ENCODE measurements at places on chromosomes 4 and X.

DNA sequence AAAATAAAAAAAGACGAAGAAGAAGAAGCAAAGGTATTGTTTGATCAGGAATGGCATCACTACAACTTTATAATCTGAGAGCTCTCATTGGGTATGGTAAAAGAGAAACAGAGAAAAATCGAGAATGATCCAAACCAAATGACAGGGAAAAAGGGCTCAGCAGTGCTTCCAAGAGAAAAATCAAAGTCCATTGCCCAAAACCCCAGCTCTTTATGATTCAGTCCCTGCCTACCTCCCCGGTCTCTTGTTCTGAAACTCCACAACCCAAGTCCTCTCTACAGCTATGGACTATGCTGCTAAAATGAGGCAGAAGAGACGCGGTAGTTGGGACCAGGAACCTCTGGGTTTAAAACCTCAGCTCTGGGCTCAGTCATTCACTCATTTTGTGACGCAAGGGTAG, 341.1 kb upstream of the PPARGC1A start:
- H3K27me3 ChIP-seq: no peaks in the 10 kb centered on the region
- H3K4me1 ChIP-seq: no peaks in the 10 kb centered on the region
- no peak for DNase-seq
- H3K4me3 ChIP-seq: no peak overlapping the region

DNA sequence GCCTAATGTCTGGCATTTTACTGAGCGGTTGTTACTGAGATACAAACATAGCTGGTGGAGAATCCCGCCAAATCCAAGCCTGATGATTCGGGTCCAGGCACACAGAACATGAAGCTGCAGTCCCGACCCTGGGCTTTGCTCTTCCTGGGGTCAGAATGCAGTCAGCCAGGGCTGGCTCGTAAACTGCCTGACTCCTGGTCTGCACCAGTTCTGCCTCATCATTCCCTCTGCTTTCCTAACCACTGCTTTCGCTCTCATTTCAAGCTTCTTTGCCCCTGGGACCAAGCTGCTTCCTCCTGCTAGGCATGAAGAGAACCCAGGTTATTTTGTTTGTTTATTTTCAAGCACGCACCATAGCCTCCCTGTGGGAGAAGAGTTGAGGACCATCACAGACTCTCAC, 39.3 kb downstream of the GATB start:
- no peaks in the 10 kb centered on the region for H3K27me3 ChIP-seq
- no peak overlapping the region for H3K4me3 ChIP-seq
- DNase-seq: no peak

GRCh38 chr4:133476063-133476462, 327.0 kb downstream of the PCDH10 start:
- no peaks in the 10 kb centered on the region for H3K27me3 ChIP-seq
- H3K4me1 ChIP-seq: no peaks in the 10 kb centered on the region

- no peak for DNase-seq
- H3K4me1 ChIP-seq: no peaks in the 10 kb centered on the region
- no peak overlapping the region for H3K27ac ChIP-seq
- no peaks in the 10 kb centered on the region for H3K36me3 ChIP-seq
- H3K27me3 ChIP-seq: peaks cover 9% of the 10 kb centered on the region
Observed at GRCh38 chrX:10755439-10756334, 135.3 kb upstream of the MID1 start.

DNA sequence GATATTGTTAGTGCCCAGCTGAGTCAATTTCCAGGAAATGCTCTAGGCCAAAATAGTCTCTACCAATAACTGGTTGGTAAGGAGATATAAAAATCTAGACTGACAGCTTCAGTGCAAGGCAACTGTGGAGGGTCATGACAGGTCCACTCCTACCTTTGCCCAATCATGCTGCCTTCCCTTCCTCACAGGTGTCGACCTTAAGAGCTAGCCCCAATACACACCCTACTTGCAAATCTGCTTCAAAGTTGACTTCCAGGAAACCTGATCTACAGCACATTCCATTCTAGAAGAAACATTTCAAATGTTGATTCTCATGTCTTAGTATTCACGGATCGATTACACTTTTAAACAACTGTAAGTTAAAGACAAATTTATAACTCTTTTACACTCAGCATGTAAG, 1455.5 kb downstream of the TECRL start:
- no peak for DNase-seq
- no peak overlapping the region for H3K4me3 ChIP-seq
- no peaks in the 10 kb centered on the region for H3K27me3 ChIP-seq
- no peaks in the 10 kb centered on the region for H3K36me3 ChIP-seq
- no peaks in the 10 kb centered on the region for H3K4me1 ChIP-seq

GRCh38 chrX:112734290-112734689, 54.6 kb upstream of the LHFPL1 start:
- H3K4me1 ChIP-seq: peaks cover 14% of the 10 kb centered on the region
- H3K36me3 ChIP-seq: no peaks in the 10 kb centered on the region
- no peak for DNase-seq
- H3K27me3 ChIP-seq: peaks cover 1% of the 10 kb centered on the region

DNA sequence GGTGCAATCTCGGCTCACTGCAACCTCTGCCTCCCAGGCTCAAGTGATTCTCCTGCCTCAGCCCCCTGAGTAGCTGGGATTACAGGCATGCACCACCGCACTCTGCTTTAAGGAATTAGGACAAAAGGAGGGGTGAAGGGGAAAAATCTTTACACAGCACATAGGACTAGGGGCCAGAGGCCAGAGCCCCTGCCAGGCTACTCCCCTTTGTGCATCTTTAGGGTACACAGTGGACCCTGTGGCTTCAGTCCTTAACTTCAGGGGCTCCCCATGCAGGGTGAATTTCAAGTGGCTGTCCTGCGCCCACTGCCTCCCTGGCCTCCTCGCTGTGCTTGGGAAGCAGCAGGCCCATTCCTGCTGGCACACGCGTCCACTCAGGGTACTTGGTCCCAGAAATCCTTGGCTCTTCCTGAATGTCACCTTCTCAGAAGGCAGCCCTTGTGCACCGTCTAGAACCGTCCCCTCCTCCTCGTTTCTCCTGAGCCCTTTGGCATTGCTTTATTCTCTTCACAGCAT, 138.9 kb upstream of the PSAPL1 start:
- H3K4me1 ChIP-seq: no peaks in the 10 kb centered on the region
- H3K27ac ChIP-seq: no peak overlapping the region
- no peaks in the 10 kb centered on the region for H3K27me3 ChIP-seq
- H3K36me3 ChIP-seq: peaks cover 11% of the 10 kb centered on the region
- no peak for DNase-seq

Measured in stimulated activated naive B cell treated with anti-CD40 and anti-IgM and Interleukin-4, amounts not matched to agents 10 μg/mL and 1 μg/mL and 100 μg/mL, for 72 hours (primary cell).